NCI-H524 (cell line): ENCODE measurements at places on chromosomes 1 and 21.
A peak's percentile ranks its signal among the peaks of the same experiment; 100 is the strongest.

DNA sequence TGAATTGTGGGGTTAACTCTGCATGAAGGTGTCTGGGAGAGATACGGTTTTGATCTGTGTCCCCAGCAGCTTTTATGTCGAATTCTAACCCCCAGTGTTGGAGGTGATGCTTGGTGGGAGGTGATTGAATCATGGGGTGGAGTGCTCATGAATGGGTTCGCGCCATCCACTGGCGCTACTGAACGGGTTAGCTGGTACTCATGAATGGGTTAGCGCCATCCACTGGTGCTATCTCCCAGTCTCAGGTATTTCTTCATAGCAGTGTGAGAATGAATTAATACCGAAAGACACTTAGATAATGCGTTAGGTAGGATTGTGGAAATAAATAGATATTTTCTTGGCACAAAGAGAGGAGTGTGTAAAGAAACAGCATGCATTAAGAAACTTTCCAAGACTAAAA is 32.9 kb upstream of the CLDN8 start:
- no peak for DNase-seq

DNA sequence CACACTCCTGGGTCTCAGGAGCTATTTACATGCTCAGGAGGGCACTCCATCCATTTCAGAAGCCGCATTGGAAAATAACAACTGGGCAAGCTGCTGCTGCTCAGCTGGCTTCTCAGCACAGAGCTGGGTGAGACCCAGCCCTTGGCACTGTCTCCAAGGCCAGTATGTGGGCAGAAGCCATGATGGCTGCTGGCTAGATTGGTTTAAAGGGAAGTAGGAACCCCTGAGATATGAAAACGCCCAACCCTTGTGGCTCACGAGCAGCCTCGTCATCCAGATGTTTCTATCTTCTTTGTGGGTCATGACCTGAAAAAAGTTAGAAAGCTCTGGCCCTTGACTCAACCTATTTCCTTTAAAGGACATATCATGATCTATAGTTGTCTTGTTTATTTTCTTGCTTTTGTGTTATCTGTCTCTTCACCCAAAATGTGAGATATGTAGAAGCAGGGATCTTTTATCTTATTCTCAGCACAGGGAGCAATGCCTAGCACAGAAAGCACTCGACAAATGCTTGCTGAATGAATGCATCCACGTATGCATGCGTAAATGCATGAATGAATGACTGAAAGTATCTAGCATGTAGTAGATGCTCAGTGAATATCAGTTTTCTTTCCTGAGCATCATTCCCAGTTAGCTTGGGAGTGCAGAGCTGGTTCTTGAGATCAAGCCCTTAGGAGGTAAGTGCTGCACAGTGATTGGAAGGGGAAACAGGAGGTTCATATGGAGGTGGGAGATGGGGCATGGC is 11.6 kb downstream of the MYBPH start:
- no peak for DNase-seq

- DNase-seq, result no peak
Observed at GRCh38 chr1:12741946-12742345, 4.1 kb upstream of the CFAP107 start.

GRCh38 chr1:108747898-108748297 is 1.4 kb downstream of the STXBP3 start:
- DNase-seq, result no peak

- no peak for DNase-seq
Observed at GRCh38 chr21:45739218-45740087, 95.9 kb downstream of the PCBP3 start.

- DNase-seq, result peak; percentile 95
Observed at GRCh38 chr1:223212441-223212840, 69.4 kb upstream of the TLR5 start.

GRCh38 chr1:28437264-28437923 is 67.9 kb downstream of the PHACTR4 start:
- peak; percentile 50 for DNase-seq

- no peak for DNase-seq
Observed at GRCh38 chr1:115677182-115677555, 35.4 kb downstream of the VANGL1 start.

- no peak for DNase-seq
Observed at GRCh38 chr21:36437745-36438128, 42.2 kb downstream of the CLDN14 start.

- no peak for DNase-seq
Observed at GRCh38 chr1:25456502-25456901, 25.8 kb downstream of the MACO1 start.
